ENCODE measurements at places on chromosomes 16 and 17.

DNA sequence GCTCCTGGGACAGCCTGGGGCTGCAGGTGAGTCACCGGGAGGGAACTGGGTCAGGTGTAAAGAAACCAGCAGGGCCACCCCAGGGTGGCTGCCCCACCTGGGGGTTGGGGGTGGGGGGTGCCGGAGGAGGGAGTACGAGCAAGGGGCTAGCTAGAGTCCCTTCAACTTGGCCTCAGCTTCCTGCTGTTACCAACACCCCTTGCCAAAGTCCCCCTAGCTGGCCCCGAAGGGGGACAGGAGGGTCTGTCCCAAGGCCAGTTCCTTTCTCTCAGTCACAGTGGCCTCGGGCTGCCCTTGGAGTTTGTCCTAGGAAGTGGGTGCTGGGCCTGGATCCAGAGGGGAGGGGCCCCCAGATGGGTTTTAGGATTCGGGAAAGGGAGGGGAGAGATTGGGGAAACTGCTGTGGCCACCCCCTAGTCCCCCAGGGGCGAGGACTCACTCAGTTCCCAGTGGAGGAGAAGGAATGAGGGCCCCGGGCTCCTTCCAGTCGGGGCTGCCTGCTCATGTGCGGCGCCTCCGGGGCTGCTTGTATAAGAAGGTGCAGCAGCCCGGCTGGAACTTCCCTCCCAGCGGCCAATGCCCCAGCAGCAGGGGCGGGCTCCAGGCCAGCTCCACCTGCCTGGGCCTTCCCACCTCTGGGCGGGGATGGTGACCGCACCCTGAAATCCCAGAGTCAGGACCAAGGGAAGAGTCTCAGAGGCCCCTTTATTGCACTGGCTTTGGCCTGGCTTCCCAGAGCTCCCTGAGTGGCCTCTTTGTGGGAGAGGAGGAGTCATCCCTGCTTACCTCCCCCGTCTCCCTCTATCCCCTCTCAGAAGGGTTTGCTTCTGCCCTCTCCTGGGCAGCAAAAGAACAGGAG, 7.3 kb downstream of the ARHGAP27 start:
- DNase-seq = no peak

GRCh38 chr17:17849147-17849820, 12.5 kb upstream of the SREBF1 start:
- DNase-seq = peak; percentile 92

DNA sequence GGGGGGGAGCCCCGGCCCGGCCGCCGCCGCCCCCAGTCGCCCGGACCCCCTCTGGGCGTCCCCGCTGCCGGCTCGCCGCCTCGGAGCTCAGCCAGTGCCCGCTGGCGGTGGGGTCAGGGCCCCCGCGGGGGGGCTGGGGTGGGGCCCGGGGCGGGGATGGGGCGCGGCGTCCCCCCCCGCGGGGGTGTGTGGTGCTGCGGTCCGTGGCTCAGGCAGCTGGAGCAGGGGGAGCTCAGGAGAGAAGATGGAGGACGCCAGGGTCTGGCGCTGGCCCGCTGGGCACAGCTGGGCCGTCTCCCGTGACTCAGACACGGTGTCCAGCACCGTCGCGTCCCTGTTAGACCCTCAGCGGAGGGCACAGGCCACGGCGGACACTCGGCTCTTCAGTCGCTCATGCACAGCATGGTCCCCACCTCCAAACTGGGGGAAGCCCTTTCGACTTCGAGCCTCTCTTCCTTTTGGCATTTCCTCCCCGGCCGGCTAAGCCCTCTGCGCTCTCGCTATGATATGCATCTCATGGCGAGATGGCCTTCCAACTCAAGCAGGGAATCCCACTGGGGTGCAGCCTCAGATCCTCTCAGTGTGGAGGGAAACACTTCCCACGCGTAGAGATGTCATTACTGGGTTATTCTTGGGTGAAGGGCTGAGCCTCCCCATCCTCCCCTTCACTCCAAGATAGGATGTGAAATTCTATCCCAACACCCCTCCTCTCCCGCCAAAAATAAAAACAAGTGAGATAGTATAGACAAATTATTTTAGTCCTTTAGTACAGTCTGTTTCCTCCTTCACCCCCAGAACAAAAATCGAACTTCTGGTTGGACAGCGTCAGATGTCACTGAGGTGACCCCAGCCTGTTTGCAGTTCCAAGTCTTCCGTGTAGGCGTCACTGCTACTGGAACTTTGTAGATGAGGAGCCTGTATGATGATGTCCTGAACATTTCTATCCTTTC, 522 bp upstream of the VEZF1 start:
- DNase-seq = peak; percentile 79

DNA sequence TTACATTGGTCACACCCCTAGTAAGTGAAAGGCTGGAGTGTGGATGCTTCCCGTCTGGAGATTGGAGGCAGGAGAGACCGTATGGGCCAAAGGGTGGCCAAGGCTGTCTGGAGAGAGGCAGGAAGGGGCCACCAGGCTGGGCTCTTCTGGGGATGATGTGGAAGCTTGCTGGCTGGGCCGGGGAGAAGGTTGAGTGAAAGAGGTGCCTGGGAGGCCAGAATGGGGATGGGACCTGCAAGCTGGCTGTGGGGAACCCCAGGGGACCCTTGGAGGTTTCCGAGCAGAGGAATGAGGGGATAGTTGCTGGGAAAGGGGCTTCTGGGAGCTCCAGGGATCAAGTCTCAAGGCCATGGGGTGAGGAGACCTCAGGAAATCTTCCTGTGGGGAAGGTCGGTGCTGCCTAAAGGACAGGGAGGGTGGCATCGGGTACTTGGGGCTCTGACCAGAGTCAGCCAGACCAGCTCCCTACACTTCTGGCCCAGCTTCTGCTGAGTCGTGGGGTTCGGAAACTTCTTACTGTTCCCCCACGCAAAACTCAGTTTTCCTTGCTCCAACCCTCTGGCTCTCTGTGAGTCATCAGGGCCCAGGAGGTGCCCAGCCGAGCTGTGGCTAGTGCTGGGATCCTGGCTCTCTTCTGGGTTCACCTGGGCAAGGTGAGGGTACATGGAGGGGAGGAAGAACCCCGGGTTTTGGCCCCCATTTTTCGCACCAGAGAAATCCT, 3.1 kb downstream of the MRC2 start:
- DNase-seq = no peak

GRCh38 chr17:60827943-60828342, 150.3 kb downstream of the BCAS3 start:
- DNase-seq = no peak

GRCh38 chr16:66811043-66811442, 9.7 kb upstream of the TERB1 start:
- no peak for DNase-seq

GRCh38 chr17:42276609-42277341, 584 bp upstream of the STAT5B start:
- peak; percentile 34 for DNase-seq

GRCh38 chr17:29589524-29590410, at the start of gene GIT1:
Gene GIT1, minus strand, starts transcription at chr17:29589648. Its CDS starts 270 bp downstream, at chr17:29589378.
- peak; percentile 87 for DNase-seq

GRCh38 chr16:88760424-88761142, 24.4 kb downstream of the PIEZO1 start:
- DNase-seq = no peak

- DNase-seq = no peak
Measured at GRCh38 chr16:64276646-64277045, 845.2 kb downstream of the CDH11 start.

- DNase-seq = peak; percentile 93
Measured at GRCh38 chr17:78130437-78131101, at the start of gene TMC8. Gene TMC8, plus strand, starts transcription at chr17:78130771. Its CDS starts 818 bp downstream, at chr17:78131589.

DNA sequence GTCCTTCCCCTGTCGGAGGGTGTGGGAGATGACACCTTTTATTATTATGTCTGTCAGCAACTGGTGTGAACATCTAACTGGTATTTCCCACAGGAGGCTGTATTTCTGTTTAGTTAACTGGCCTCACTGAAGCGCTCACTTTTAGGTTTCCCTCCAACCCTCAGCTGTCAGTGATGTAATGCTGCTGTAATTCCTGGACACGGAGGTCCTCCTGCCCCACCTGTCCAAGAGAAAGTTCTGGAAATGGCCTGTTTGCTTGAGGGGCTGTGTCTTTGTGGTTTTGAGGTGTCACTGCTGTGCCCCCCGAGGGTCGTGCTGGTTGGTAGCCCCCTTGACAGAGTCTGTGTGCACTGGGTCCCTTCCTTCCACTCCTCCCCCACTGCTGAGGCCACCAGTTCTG, 11.5 kb downstream of the KCNJ12 start:
- no peak for DNase-seq

- DNase-seq = no peak
Measured at GRCh38 chr16:12874186-12874585, 27.2 kb upstream of the SHISA9 start.

GRCh38 chr16:85435286-85435685, 177.8 kb upstream of the GSE1 start:
- DNase-seq = no peak

DNA sequence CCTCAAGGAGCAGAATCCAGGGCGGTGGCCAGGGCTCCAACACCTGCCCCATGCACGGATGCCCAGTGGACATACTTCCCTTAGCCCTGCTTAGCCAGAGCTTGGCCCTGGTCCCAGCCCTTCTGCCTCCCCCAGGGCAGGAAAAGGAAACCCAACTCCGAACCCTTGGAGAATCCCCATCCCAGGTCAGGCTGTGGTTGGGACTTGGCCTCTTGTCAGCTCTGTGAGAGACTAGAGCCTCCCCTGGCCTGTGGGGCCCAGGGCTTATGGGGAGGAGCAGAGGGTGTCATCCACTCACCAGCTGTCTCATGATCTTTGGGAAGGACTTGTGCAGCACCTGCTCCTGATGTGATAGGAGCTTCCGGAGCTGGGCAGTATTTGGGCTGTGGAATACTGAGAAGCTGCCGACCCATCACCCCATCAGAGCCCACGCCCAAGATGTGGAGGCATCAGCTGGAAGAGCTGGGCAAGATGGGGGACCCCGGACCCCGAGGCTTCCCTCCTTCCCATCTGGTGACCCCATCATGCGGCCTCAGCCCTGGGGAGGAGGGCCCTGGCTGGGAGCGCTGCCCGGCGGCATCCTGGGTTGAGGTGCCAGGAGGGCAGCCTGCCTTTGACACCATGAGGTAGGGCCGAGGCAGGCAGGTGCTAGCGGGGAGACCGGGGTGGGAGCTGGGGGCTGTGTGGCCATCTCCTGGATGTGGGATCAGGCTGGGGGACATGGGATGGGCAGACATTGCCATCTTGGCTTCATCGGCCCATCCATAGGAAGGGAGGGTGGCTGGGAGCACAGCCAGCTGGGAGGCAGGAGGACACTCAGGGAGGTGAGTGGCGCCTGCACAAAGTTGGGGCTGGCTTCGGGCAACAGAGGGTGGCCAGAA, 45.1 kb downstream of the TNFRSF13B start:
- DNase-seq = peak; percentile 19

- DNase-seq = no peak
Measured at GRCh38 chr16:49799172-49799571, 56.7 kb downstream of the ZNF423 start.

DNA sequence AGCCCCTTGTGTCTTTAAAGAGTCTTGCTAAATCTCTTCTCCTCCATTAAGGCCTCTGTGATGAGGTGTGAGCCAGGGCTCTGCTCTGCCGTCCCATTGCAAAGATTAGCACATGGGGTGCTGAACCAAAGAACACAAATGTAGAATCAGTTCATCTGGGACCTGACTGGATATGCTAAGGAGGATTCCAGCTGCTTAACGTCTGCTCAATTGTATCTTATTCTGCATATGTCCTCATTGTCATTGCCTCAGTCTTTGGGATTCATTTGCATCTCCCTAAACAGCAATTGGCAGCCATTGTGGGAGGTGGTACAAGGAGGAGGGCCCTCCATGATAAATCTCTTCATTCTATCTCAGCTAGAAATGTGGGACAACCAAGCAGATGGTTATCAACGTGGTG, 106.3 kb upstream of the ADAMTS18 start:
- no peak for DNase-seq

GRCh38 chr16:17194190-17194780, 276.5 kb downstream of the XYLT1 start:
- DNase-seq = peak; percentile 69

DNA sequence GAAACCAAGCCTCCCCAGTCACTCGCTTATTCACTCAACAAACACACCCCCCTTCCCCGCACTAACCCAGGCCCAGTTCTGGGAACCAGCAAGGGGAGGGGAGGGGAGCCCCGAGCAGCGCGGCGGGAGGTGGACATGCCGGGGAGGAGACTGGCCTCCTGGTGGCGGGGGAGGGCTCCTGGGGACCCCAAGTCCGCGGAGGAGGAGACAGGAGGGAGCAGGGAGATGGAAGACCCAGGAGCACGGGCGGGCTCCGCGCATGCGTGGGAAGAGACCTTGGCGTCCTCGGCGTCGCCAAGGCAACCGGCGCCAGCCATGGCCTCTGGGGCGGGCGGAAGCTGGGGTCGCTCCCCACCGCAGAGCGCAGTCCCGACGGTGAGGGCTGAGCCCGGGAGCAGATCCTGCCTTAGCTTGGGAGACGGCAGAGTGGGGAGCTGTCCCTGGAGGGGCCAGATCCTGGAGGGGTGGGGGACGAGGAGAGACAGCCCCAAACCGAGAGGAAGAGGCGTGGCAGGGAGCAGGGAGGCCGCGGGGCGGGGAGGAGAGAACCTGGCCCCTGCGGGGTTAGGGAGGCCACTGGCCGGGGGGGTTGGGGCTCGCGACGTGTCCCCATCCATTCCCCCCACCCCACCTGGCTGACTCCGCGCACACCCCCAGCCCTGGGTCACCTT, at the start of gene PRR29:
TSS of gene PRR29 (plus strand) at position 302 of the 671 bp plus-strand sequence. CDS start at position 316, 14 bp downstream.
- DNase-seq = peak; percentile 86

- DNase-seq = no peak
Measured at GRCh38 chr16:53433930-53434376, 318 bp upstream of the RBL2 start.

GRCh38 chr16:47392081-47392480, 68.8 kb downstream of the ITFG1 start:
- peak; percentile 31 for DNase-seq

- DNase-seq = no peak
Measured at GRCh38 chr16:1615761-1616160, 3.6 kb downstream of the CRAMP1 start.

DNA sequence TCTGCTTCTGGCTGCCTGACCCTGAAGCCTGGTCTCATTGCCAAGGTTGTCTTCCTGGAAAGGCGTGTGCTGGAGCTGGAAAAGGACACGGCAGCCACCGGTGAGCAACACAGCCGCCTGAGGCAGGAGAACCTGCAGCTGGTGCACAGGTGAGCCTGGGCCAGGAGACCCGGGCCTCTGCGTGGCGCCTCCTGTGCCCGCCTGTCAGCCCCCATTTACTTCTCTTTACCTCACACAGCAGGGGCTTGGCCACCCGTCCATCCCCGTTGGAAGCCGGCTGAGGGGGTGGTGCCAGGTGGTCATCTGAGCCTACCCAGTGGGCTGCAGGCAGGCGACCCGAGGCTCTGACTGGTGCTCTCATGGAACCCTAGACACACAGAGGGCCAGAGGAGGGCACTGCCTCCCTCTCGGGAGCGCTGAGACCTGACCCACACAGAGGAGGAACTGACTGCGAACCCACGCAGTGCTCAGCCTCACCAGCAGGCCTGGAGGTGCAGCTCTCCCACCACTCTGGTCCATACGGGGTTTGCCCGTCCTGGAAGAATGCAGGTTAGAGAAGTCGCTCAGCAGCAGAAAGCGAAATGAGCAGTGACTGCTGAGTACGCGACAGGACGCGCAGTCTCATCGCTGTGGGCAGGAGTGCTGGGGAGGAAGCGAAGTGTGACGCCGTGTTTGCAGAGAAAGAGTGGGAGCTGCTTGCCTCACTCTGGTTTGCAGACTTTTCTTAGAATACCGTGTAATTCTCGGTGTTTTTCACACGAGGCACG, 21.9 kb upstream of the CAPN15 start:
- DNase-seq = no peak

GRCh38 chr17:10668775-10669174, 11.7 kb upstream of the MYH3 start:
- DNase-seq = no peak
